CD4-positive, alpha-beta memory T cell (primary cell): ENCODE measurements at places on chromosomes 16 and 17. TPM values are rescaled to one million over a fixed set of nuclear protein-coding genes. Genes with fewer than 3 reads are reported as not detected.
A peak's percentile ranks its signal among the peaks of the same experiment; 100 is the strongest.

GRCh38 chr16:85891776-85892166 is 7.2 kb upstream of the IRF8 start:
- no peak for DNase-seq

GRCh38 chr16:22888791-22889190 is 74.8 kb downstream of the HS3ST2 start:
- DNase-seq: no peak

- no peak for DNase-seq
Measured at GRCh38 chr16:88810166-88810911, 1.4 kb downstream of the APRT start.

DNA sequence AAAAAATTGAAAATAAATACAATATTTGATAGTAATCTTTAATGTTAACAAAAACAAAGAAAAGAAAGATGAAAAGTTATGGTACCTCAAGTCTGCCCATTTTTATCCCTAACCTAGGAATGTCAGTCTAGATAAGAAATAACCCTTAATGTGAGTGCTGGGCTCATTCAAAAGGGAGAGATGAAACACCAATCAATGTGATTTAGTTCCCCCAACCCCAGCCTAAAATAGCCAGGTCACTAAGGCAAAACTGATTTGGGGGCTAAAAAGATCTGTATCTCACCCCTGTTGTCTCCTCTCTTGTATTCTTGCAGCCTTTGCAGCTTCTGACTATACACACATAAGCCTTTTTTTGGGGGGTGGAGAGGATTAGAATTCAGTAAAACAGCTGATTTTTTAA is 3.2 kb upstream of the IGF2BP1 start:
- DNase-seq: no peak

DNA sequence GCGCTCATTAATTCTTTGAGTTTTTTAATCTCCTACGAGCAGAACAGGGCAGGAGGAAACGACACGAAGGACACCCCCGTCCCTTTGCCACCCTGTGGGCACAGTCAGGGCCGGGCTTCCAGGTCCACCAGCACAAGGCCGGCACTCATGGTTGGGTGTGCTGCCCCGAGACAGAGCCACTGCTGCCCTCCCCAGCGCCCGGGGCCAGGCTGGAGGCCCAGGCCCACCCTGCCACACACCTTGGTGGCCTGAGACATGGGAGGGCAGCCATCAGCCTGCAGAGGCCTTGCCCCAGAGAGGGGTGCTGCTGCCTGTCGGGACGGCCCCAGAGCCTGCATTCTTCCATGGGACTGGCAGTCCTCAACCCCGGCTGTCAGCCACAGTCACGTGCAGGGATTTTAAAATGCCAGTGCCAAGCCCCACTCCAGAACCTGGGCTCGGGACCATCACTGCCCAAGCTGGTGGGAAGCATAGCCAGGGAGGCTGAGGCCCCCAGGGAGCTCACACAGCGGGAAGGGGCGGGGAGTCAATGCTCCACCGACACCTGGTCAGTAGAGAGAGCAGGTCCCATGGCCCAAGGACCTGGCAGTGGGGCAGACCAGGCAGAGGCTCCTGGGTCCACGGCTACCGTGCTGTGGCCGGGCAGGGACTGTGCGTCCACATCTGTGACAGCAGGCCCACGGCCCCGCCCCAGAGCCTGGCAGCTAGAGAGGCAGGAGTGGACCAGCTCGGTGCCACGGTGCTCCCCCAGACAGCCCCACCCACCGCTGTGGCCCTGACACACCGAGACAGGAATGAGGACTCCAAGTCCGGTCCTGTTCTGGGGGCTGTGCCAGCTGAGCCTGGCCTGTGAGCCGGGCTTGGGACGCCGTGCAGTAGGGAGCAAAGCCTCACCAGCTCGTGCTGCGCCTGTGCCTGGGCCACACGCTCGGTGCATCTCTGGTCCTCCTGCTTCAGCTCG is 27.5 kb downstream of the CEP131 start:
- no peak for DNase-seq

- DNase-seq: no peak
Measured at GRCh38 chr16:80062361-80063030, 462.0 kb upstream of the MAF start.

GRCh38 chr17:48127371-48128051 is 19.9 kb downstream of the SNX11 start:
- DNase-seq: no peak

DNA sequence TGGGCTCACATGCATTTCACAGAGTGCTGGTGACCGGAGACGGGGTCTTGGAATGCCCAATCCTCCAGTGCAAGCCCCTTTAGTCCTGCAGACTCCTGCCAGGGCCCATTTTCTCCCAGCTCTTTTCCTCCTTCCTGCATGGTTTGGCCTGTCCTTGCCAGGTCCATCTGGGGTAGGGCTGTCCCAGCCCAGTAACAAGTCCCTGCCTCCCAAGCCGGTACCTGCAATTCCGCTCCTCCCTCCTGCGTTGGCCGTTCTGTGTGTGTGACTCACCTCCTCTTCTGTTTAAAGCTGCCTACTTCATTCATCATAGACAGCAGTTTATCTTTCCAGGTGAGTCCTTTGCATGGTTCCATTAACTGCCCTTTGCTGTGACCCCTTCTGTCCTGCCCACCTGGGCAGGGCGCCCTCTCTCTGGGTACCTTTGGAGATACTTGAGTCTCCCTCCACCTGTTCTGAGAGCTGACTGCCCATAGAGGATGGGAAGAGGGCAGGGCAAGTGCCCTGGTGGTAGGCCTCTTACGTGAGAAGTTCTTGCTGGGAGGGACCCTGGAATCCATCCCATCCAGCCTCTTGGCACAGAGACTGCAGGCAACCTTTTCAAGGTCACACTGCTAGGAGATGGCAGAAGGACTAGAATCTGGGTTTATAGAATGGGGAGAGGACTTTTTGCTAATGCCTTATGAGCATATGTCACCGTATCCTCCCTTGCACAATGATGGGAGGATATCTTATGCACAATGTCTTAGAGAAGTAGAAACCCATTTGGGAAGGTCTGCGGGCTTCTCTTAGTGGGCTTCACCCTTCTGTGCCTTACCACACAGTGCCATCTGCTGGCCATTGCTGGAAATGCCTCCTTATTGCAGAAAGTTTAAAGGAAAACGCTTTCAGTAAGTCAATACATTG is 29.7 kb upstream of the LGALS9 start:
- peak; percentile 72 for DNase-seq

DNA sequence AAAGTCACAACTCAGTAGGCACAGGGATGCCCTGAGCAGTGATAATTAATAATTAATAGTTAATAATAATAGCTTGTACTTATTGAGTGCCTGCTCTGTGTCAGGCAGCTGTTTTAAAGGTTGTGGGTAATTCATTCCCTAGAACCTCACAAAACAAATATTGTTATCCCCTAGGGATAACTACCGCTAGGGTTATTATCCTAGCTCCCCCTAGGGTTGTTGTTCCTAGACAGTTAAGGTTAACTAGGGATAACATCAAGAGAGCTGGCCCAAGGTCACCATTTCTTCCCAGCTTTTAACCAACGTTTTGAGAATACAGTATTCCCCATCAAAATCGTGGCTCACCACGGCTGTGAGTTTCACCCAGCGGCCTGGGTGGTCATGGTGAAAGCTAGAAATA is 180.1 kb downstream of the PRKCB start:
- DNase-seq: no peak

Gene MAP3K14
- polyA plus RNA-seq: 2.3 TPM
